Mucosa of gallbladder (tissue), 1 donor: ENCODE measurements at places on chromosomes 3 and 15. TPM values are rescaled to one million over a fixed set of nuclear protein-coding genes. Genes with fewer than 3 reads are reported as not detected.

DNA sequence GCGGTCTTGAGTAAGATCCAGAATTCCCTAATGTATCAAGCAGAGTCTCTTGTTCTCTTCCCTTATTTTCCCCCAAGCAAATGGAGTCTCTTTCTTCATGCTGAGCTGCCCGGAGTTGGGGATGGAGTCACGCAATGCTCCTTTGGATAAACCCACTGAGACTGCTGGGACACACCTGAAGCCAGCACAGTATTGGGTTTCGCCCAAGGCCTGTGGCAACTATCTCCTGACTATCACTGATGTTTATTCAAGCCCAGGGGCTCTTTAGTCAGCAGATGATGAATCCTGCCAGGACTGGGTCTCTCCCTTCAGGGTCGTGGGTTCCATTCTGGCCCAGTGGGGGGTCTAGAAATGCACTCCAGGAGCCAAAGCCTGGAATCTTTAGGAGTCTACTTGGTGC is 11.3 kb downstream of the USF3 start:
- no peak for DNase-seq

- no peak for DNase-seq
Observed at GRCh38 chr15:79519628-79520027, 87.5 kb downstream of the MINAR1 start.

ARRDC4 gene
- 28.3 TPM for total RNA-seq

SMAD6 gene
- 50.5 TPM for total RNA-seq

- DNase-seq: no peak
Observed at GRCh38 chr3:119340014-119340413, 45.8 kb downstream of the ARHGAP31 start.

SMCO1 gene
- not detected for total RNA-seq

GRCh38 chr3:8538913-8539312 is 37.3 kb downstream of the LMCD1 start:
- no peak for DNase-seq

GRCh38 chr3:124260206-124260915 is 268.4 kb upstream of the ROPN1 start:
- no peak for DNase-seq

DNA sequence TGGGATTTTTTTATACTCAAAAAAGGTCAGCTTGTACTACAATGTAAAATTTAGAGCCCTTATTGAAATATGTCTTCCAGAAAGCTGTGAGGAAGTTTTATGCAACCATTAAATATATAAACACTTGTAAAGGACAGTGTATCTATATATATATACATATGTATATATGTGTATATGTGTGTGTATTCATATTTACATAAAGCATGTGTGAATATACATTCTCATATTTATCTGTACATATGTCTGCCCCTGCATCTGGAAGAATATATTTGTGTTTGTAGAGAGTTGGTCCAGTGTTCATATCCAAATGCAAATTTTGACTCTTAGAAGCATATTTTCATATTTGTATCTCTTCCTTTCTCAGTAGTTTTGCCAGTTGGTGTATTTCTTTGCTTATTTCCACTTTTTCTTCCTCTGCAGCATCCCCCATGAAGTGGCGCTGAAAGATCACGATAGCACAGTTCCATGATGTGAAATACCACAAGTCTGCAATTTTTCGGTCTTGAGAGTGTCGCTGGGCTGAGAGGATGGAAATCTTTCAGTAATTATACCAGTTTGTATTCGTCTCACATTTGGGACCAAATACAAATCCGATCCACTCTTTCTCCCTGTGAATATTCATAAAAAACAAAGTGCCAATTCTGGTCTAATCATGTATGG is 311.7 kb upstream of the DPH6 start:
- DNase-seq: no peak

SLC12A1 gene
- total RNA-seq: not detected

DNA sequence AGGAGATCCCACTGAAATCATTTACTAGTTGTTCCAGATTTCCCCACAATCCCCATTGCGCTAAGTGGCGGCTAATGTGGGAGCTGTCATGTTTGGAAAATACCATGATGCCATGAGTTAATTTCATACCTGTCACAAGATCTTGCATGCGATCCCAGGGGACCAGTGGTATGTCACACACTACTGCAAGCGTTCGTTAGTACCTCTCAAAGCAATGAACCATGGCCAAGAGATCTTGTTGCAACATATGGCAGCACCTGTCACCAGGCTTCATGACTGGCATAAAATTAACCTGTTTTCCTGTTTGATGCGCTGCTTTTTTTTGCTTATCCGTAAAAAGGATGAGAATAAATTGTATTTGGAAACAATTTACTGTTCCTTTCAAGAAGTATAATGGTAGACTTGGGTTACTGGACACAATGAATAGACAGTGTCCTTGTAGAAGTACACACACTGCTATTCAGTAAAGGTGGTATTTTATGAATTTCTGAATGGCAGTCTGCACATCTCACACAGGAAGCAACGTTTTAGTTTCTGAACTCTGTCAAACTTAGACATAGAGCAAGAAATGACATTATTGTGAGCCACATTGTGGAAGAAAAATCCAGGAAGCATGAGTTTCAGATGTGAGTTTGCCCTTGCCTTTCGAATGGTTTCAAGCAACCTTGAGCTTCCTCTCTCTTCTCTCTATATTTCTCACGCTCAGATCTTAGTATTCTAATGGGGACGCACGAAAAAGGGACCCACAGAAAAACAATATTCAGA is 81.9 kb downstream of the CHL1 start:
- DNase-seq: no peak

BTD gene
- 45.9 TPM for total RNA-seq

DNA sequence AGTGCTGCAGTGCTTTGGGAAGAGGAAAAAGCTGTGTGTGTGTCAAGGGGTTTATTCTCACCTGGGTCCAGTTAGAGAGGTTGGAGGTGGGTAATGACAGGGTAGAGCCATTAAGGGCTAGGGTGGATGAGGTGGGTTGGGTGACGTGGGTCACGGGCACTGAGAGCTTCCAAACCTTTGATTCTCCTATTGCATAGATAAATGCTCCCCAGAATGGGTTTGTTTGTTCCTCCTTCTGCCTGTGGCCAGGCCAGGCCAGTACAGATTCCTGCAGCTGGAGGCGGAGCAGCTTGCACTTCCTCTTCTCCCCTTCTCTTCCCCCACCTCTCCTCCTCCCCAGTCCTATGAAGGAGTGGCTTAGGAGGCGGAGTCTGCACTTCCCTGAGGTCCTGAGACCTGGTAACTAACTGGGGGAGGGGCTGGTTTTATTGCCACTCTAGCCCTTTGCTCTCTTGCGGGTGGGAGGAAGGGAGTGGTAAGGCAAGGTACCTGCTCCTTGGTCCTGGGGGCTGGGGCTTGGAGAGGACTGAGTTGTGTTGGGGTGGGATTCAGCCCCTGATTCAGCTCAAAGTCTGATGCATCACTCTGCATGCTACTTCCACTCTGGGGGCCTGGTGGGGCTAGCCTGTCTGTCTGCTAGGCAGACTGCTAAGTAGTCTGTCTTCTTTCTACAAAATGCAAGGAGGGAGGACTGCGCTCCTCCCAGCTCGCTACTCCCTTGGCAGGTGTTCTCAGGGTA is 3.5 kb downstream of the SPINT1 start:
- peak; percentile 81 for DNase-seq

- no peak for DNase-seq
Observed at GRCh38 chr15:44550256-44550655, 13.3 kb downstream of the EIF3J start.

C15orf39 gene
- total RNA-seq: 27.0 TPM

ZNF609 gene
- 36.3 TPM for total RNA-seq

DNA sequence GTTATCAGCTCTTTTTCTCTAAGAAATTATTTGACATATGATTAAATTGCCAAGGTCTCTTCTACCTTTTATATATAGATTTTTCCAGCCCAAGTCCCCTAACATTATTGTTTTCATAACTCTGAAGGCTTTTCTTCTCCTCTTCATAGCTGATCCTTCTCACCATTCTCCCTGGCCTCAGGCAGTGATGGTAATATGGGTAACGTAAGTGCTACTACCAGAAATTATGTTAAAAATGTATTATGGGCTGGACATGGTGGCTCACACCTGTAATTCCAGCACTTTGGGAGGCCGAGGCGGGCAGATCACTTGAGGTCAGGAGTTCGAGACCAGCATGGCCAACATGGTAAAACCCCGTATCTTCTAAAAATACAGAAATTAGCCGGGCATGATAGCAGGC is 29.2 kb downstream of the BMF start:
- DNase-seq: no peak

- no peak for DNase-seq
Observed at GRCh38 chr15:35929740-35930444, 383.9 kb upstream of the DPH6 start.

DNA sequence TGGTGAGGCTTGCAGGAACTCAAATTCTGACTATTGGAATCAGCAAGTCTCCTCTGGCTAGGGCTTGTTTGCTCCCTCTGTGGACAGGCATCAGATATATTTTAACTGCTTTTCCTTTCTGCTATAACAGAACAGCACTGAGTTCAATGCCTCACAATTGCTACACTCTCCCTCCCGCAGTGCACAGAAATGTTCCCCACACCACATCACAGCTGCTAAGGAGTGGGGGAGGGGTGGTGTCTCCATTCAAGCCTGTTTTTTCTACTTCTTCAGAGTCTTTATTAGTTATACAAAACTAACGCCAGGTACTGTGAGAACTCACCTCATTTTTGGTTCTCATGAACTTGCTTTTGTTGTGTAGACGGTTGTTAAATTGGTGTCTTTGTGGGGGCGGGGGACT is 68.5 kb downstream of the BCHE start:
- no peak for DNase-seq
